Spinal cord (tissue), 10 donors: ENCODE measurements at places on chromosomes 2 and 18. TPM values are rescaled to one million over a fixed set of nuclear protein-coding genes. Genes with fewer than 3 reads are reported as not detected.

HOXD12 gene
- polyA plus RNA-seq: not detected

KLHL41 gene
- 2.5 TPM for polyA plus RNA-seq

GALNT5 gene
- polyA plus RNA-seq: 0.08 TPM

- no peak for DNase-seq
Observed at GRCh38 chr2:189285349-189285748, 105.8 kb upstream of the COL5A2 start.

DNA sequence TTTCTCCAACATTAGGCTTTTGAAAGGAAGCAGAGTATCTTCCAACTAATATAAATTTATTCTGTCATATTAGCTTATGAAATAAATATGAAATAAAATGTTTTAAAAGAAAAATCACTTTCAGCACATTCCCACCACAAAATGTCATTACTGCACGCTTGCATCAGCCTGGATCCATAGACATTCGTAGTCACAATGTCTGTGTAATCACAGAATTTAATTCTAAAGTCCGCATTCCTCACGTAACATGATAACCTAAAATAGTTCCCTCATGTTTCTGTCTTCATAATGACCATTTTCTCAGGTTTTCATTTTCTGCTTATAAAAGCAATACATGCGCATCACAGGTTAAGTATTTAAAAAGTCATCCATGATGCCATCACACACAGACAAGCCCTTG lies 47.1 kb downstream of the HDAC4 start:
- DNase-seq: no peak

GRCh38 chr2:64018701-64019082 lies 536 bp downstream of the VPS54 start:
- DNase-seq: no peak

DNA sequence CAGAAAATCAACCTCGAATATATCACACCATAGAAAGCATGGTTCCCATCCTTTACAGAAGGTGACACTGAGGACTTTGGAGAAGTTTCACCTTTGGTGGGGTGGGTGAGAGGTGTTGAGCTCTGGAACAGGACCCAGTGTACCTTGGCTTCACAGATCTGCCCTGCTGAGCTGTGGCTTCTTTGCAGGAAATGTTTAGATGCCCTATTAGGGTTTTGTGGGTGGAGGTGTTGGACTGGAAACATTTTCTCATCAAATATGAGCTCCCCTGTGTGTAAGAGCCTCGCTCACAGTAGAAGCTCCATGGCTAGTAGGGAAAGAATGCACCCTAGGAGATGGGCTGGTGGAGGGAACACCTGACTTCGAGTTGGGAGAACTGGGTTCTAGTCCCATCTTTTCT lies 55.6 kb downstream of the RPL37A start:
- no peak for DNase-seq
